H1 (cell line): ENCODE measurements at places on chromosomes 7 and 10. TPM values are rescaled to one million over a fixed set of nuclear protein-coding genes. Genes with fewer than 3 reads are reported as not detected.

Gene TUBAL3
- not detected in 2 replicates for total RNA-seq

Gene IFIT1
- 1.5 and 1.8 TPM in 2 replicates for total RNA-seq

Gene PAX4
- total RNA-seq = not detected in 2 replicates

GRCh38 chr7:24660546-24660945 lies 87.3 kb downstream of the PALS2 start:
- H3K4me3 ChIP-seq = no peak overlapping the region
- no peak overlapping the region for H3K27ac ChIP-seq
- H3K4me1 ChIP-seq = peaks cover 2% of the 10 kb centered on the region
- no peaks in the 10 kb centered on the region for H3K27me3 ChIP-seq

DNA sequence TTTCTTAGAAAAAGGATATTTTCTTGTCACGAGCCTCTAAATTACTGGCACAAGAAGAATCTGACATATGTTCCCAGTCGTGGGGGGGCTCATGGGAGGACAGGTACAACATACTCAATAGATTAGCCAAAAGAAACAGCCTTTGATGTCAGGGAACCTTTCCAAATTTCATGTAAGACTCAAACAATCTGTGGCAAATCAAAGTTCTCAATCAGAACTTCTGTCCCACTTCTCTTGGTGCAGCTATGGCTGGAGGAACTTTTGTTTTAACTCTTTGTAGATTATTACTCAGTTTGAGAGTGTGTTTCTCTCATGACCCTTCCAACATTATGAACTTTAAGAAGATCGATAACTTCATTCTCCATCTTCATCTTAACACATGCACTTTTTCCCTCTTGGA lies 114.3 kb upstream of the ARID5B start:
- no peaks in the 10 kb centered on the region for H3K4me1 ChIP-seq
- no peaks in the 10 kb centered on the region for H3K36me3 ChIP-seq
- H3K4me3 ChIP-seq = no peak overlapping the region
- H3K27ac ChIP-seq = no peak overlapping the region
- H3K27me3 ChIP-seq = peaks cover 1% of the 10 kb centered on the region

GRCh38 chr10:52900593-52900992 lies 128.0 kb upstream of the MBL2 start:
- H3K27ac ChIP-seq = no peak overlapping the region
- no peak for DNase-seq
- H3K27me3 ChIP-seq = no peaks in the 10 kb centered on the region
- no peak overlapping the region for H3K4me3 ChIP-seq
- H3K4me1 ChIP-seq = peaks cover 3% of the 10 kb centered on the region; the same call in 1 of the 2 replicates
- no peaks in the 10 kb centered on the region for H3K36me3 ChIP-seq
